Activated naive CD8-positive, alpha-beta T cell treated with anti-CD3 and anti-CD28 coated beads, Interleukin-2, amount 50 U/mL, for 24 hours (primary cell): ENCODE measurements at places on chromosomes 12 and 14.

GRCh38 chr12:72717036-72717435 is 444.9 kb downstream of the TRHDE start:
- no peak for DNase-seq

- DNase-seq: no peak
Observed at GRCh38 chr14:32497248-32497647, 168.2 kb downstream of the AKAP6 start.

DNA sequence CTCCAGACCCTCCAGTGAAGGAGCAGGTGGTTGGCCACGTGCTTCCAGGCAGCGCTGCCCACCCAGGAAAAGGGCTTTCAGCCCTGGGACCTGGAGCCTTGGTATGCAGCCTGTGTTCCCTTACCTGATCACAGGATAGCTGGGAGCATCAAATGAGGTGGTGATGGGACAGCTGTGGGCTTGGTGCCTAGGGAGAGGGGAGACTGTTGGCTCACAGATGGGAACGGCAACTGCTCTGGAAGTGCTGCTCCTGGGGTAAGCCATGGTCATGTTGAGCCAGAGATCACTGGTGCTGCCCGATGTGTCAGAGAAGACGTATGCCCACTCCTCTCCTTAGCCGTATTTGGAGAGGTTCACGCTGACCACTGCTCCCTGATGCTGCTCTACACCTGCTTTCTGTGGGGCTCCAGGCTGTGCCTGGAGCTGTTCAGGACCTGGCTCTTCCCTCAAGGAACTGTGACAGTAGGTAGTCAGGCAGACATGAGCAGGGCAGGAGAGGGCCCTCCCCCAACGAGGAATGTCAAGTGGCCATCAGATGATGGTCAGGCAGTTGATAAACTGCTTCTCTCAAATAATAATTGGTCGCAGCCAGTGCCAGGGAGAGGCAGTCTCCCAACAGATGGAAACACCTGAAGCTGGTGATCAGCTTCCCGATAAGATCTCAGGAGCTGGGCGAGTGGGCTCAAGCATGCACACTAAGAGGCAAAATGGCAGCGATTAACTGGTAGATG is 2.8 kb upstream of the CYP46A1 start:
- no peak for DNase-seq

GRCh38 chr12:19643635-19644034 is 204.3 kb downstream of the AEBP2 start:
- no peak for DNase-seq

- DNase-seq: peak; percentile 41
Observed at GRCh38 chr12:120367924-120368788, 808 bp downstream of the MSI1 start.

- DNase-seq: no peak
Observed at GRCh38 chr12:123659996-123660727, 10.8 kb upstream of the TCTN2 start.

- DNase-seq: no peak
Observed at GRCh38 chr14:105034315-105035039, 13.6 kb upstream of the CDCA4 start.

DNA sequence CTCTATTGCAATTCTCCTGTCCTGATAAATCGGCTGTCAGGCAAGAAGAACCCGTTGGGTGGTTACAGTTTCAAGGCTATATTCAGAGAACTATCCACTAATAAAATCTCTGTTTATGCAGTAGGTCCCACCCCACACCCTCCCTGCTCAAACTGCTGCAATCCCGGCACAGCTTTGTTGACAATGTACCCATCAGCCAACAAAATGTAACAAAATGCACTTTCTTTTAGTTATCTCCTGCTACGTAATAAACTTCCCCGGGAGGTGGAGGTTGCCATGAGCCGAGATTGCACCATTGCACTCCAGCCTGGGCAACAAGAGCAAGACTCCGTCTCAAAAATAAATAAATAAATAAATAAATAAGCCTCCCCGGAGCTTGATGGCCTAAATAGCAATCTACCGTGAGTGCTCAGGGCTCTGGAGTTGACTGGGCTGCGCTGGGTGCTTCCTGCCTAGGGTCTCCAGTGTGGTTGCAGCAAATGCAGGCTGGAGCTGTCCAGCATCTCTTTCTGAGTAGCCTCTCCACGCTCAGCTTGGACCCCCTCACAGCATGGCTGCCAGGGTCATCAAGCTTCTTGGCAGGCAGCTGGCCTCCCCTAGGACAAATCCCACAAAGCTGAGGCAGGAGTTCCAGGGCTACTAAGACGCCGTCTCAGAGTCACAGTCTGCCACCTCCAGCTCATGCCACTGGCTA is 43.2 kb upstream of the FBRSL1 start:
- DNase-seq: no peak

- DNase-seq: no peak
Observed at GRCh38 chr14:37081218-37081617, 91.2 kb downstream of the SLC25A21 start.

DNA sequence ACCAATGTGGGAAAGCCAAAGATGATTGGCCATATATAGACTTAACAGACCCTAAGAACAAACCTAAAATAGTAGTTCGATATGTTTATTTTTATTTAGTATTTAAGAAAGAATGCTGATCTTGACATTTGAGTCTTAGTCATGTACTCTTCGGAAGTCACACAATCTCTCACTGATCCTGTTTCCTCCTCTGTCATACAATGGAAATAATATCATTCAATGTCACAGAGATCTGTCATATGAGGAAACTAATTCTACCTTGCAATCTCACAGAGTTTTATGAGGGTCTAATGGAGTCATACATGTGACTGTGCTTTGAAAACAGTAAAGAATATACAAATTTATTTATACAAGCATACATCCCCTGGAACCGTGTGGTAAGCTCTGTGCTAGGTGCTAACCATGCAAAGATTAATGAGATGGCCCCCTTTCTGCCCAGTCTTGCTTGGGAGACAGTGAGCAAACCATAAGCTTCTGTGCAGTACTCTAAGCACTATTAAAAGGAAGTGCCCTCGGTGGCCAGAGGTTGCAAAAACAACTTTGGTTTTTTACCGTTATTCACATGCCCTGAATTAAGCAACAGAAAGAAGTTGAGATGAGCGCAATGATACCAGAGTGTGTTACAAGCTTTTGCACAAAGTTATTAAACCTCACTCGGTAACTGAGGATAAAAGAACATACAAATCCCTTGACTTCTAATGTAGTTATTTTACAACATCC is 1.7 kb upstream of the LIN7A start:
- no peak for DNase-seq

DNA sequence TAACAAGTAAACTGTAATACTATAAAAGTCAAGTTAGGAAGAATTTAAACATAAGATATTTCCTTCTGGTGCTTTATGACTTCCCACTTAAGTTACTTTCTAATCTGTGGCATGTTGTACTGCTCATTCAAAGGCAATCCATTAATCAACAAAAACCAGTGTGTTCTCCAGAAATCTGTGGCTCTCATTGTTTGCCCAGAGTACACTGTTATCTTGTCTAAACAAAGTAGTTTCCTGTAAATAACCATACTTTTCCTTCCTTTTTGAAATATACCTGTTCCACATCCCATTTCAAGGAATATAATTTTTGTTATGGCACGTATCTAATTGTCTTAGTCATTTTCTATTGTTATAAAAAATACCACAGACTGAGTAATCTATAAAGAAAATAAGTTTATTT is 184.1 kb downstream of the CCER1 start:
- DNase-seq: no peak

DNA sequence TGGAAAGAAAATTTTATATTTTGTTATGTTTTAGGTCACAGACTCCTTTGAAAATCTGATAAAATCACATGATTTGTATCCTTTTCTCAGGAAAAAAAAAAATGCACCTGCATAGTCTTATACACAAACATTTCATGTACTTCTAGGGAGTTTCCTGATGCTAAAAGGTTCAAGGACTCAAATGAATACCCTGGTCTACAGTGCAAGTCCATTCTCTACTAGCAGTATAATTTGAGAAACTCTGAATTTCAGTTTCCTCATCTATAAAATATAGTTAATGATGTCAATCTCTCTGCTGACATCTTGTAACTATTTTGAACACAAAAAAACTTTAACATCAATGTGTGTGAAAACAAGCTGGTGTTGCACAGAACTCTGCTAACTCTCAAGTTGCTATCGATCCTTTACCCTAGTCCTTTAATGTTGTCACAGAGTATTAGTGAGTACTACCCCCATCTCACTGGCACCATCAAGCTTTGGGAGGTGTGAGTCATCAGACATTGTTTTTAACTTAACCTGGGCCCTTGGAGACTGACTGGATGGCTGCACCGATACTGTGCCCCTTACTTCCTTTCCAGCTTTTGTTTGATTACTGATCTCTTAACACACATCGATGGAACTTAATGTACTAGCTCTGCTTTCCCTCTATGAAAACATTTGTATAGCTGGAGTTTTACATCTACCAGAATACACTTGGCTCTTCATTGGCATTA is 251.9 kb upstream of the SOX5 start:
- DNase-seq: no peak

DNA sequence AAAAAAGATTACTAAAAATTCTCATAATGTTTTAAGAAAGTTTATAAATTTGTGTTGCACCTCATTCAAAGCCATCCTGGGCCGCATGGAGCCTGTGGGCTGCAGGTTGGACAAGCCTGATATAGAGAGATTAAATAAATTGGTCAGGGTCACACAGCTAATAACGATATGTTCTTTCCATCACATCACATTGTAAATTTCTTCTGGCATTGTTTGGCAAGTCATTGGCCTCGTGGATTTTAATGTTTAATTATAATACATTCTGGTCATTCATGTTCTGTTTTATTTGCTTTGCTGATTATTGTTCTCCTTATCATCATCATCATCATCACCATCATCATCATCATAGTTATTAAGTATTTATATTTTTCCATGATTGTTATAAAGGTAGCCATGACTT is 157.3 kb downstream of the DIO2 start:
- no peak for DNase-seq

DNA sequence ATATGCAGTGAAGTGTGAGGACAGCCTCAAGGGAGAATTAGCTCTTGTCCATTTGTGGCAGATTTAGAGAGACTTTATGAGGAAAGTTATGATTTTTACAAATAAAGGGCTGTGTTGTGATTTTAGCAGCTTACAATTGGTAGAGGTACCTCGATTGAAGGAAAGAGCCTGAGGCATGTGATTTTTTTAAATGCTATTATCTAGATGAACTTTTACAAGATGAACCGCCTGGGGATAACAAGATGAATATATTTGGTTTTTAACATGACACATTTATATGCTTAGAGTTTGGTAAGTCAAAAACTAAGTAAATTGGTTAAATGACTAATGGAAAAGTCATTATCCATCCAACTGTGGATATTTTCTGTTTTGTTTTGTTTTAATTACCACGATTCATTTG is 52.6 kb downstream of the AEBP2 start:
- DNase-seq: no peak

DNA sequence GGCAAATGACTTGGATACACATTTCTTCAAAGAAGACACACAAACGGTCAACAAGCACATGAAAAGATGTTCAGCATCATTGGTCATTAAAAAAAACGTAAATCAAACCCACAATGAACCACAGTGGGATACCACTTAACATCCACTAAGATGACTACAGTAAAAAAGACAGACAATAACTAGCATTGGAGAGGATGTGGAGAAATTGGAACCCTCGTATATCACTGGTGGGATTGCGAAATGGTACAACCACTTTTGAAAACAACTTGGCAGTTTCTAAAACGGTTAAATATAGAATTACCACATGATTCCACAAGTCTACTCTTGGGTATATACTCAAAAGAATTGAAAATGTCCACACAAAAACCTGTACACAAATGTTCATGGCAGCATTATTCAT is 25.2 kb upstream of the PPFIBP1 start:
- no peak for DNase-seq

DNA sequence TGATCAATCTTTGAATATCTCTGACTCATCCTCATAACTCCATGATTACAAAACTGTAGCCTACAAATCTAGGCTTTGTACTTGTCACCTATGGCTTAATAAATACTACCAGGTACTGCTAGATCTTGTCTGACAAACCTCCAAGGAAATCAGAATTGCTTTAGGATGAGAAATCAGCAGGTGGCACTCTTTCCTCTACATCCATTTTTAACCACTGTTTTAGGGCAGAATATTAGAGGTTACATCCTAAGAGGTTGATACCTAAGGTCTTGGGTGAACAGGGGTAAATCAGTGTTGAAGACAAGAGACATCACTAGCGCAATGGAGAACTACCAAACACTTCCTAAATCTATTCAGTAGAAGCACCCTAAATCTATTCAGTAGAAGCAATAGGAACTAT is 63.1 kb upstream of the SOX5 start:
- no peak for DNase-seq

GRCh38 chr12:122097927-122098756 is 19.6 kb downstream of the MLXIP start:
- no peak for DNase-seq

DNA sequence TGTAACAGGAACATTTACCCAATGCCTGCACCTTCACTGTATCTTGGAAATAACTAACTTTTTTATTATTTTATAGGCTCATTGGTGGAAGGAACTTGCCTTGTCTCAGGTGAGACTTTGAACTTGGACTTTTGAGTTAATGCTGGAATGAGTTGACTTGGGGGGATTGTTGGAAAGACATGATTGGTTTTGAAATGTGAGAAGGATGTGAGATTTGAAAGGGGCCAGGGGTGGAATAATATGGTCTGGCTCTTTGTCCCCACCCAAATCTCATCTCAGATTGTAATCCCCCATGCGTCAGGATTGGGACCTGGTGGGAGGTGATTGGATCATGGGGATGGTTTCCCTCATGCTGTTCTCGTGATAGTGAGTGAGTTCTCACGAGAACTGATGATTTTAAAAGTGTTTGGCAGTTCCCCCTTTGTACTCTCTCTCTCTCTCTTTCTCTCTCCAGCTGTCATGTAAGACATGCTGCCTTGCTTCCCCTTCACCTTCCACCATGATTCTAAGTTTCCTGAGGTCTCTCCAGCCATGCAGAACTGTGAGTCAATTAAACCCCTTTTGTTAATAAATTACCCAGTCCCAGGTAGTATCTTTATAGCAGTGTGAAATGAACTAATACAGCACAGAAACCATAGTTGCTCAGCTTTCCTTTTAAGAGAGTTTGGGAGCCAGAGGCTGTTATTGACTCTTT is 244.1 kb downstream of the BTG1 start:
- DNase-seq: no peak

DNA sequence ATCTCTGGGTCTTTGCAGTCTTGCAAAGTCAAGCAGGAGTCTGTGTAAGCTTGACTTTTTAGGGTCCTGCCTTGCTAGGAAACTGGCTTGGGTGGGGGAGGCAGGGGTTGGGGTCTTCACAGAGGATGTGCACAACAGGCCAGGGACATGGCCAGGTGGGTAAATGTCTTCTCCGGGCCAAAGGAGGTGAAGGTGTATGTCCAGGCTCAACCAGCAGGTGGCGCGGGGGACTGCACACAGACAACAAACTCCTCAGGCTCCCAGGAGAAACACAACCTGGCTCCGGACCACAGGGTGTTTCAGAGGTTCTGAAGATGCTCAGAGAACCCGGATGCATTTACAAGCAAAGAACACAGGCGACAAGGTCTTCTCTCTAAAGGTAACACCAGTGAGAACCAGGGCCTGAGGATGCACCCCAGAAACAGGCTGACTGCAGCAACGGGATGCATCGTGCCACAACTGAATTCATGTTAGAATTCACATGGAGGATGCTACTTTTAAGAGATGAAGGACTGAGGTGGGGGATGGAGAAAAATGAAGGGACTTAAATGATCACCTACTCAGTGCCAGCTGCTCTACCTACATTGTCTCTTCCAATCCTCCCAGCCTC is 56.0 kb downstream of the PLEKHG3 start:
- peak; percentile 66 for DNase-seq
